ENCODE measurements at places on chromosomes 12 and 14.

- DNase-seq: no peak
These were observed 1.4 kb downstream of the BCL11B start for GRCh38 chr14:99270458-99271220.

DNA sequence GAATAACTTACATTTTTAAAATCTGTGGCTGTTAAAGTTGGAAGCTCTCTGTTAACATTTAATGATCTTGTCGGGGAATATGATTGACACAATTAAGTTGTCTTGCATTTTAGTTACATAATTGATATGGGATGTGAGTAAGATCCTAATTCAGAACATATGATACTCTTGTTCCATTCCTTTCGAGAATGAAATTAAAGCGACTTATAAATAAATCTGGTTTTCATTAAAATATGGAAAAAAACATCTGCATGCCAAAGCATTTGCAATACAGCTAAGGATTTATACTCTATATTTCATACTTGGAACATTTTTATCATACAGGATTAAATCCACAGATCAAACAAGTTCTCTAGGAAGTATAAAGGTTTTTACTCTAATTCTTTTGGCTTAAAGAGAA is 52.0 kb downstream of the SLC38A6 start:
- DNase-seq: no peak

GRCh38 chr12:119593578-119594398 is at the start of gene TMEM233:
Gene TMEM233, plus strand, starts transcription at chr12:119593774. Its CDS starts 75 bp downstream, at chr12:119593849.
- peak; percentile 22 for DNase-seq

DNA sequence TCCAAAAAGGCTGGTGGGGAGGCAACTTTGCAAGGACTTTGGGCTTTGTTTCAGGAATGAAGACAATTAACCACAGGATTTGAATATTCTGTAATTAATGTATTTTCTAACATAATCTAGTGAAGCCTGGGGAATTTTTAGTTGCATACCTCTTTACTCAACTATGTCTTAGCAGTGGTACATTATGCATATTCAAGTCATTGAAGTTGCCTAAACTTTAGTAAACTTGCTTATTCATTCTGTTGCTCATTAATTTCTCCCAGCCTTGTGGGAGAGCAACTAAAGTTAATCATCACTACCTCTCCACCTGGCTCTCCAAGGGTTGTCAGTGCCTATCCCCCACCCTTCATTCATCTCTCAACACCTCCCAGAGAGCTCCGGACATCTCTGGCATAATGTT is 54.2 kb downstream of the IFNG-AS1 start:
- no peak for DNase-seq

DNA sequence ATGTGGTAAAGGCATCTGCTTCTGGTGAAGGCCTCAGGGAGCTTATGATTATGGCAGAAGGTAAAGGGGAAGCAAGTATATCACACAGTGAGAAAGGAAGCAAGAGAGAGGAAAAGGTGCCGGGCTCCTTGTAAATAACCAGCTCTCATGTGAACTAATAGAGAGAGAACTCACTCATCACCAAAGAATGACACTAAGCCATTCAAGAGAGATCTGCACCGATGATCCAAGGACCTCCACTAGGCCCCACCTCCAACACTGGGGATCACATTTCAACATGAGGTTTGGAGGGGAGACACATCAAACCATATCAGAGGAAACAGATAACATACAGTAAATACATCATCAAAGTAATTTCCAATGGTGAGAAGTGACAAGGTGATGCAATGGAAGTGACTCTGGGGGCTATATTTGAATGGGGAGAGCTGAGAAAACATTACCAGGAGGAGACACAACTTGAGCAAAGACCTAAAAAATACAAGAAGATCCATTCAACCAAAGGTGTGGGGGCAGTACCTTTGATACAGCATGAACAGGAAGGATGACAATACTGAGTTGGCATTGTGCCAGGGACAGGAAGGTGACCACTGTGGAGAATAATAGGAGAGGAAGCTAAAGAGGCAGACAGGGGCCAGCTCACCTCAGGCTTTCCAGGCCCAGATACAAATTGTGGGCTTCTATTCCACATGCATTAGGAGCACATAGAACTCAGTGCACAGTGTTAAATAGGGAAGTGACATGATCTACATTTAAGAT is 134.4 kb upstream of the GRIP1 start:
- DNase-seq: no peak

- DNase-seq: no peak
These were observed 2.6 kb downstream of the YAF2 start for GRCh38 chr12:42235426-42235825.

GRCh38 chr12:95593266-95593871 is 42.1 kb upstream of the USP44 start:
- DNase-seq: no peak

DNA sequence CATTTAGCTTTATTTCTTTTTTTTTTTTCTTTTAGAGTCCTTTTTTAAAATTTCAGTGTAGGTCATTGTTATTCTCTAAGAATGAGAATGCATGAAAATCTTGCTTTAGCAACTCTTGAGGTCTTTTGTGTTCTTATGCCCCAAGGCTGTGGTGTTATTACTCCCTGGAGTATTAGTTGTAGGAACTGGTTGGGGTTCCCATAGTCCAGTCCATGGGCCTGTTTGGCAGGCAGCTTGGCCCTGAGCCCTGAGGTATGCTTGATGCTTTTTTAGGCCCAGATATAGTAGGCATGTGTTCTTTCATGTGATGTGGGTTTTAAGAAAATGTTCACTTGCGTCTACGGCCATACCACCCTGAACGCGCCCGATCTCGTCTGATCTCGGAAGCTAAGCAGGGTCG is 1.6 kb downstream of the FAM234B start:
- no peak for DNase-seq

GRCh38 chr14:68986926-68987652 is 8.0 kb upstream of the ACTN1 start:
- DNase-seq: no peak

GRCh38 chr14:75090353-75090752 is 20.9 kb downstream of the ZC2HC1C start:
- no peak for DNase-seq

GRCh38 chr12:54497883-54498282 is 331 bp downstream of the NCKAP1L start:
- no peak for DNase-seq

- DNase-seq: no peak
These were observed 414.3 kb downstream of the TMEM121 start for GRCh38 chr14:105940534-105941225.

DNA sequence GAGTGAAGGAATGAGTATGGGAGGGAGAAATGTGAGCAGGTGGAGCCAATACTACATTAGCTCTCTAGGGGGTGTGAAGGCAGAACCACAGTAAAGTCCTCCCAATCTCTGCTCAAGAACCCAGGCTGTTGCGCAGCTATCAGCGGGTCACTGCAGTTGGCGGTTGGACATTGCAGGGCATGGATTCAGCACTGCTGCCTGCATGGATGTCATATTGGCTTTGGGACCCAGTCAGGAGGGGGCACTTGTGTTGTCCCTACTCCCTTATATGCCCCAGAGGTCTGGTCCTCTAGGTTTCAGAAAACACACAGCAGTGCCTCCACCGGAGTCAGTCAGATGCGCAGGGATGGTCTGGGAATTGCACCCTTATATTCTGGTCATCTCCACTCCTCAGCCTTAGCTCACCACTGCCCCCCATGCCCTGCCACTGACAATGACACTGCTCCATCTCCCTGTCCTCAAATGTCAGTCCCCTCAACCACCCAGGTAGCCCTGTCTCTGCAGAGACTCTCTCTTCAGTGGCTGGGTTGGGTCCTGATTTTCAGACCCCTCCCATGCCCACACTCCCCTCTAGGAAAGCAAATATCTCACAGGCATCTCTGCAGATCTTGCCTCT is 9.6 kb downstream of the ZDHHC22 start:
- DNase-seq: no peak

DNA sequence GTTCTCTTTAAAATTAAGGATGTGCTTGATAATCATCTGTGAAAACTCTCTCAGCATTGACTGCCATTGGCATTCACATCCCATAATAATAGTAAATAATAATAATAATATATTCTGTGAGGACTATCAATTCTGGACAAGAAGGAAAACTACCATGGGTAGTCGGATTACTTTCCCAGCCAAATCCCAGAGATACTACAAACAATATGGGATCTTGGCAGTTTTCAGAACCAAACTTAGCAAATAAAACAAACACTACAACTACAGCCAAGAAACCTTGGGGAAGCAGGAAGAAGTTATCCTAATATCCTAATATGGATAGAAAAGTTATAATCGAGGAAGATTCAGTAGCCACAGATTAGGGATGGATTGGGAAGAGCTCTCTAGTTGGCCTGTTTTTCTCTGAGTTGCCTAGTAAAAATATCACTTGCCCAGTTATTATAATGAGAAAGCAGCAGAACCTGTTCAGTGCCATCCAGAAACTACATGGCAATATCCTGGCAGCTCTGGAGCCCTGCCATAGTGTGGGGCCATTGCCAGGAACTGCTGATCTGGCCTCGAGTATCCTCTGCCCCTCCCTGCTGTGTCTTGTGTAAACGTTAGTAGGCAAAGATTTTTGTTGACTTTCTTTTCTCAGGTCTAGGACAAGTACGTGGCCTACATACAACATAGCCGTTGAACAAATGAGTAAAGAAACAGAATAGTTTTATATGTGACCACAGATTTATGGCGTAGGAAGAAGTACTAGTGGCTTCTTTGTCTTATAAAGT is 193.5 kb downstream of the SLC2A13 start:
- DNase-seq: no peak

DNA sequence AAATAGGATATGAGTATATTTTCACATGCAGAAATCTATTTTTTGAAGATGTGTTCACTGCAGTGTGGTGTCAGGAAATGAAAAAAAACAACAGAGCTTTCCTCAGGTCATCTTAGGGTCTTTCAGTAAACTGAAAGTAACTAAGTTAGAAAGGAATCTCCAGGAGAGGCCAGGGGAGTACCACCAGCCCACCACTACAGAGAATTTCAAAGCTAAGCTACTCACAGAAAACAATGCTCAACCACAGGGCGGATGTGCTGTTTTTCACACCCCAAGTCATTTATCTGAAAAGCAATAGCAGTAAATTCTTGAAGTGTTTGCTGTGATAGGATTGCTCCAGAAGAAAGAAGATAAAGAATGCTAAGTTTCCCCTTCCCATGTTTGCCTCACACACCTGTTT is 79.0 kb downstream of the IFNG start:
- no peak for DNase-seq

GRCh38 chr12:109597795-109598427 is 24.3 kb downstream of the MVK start:
- DNase-seq: peak; percentile 95

GRCh38 chr14:103045371-103045869 is 11.9 kb downstream of the CDC42BPB start:
- DNase-seq: no peak

GRCh38 chr14:29215853-29216252 is 449.3 kb downstream of the FOXG1 start:
- no peak for DNase-seq

DNA sequence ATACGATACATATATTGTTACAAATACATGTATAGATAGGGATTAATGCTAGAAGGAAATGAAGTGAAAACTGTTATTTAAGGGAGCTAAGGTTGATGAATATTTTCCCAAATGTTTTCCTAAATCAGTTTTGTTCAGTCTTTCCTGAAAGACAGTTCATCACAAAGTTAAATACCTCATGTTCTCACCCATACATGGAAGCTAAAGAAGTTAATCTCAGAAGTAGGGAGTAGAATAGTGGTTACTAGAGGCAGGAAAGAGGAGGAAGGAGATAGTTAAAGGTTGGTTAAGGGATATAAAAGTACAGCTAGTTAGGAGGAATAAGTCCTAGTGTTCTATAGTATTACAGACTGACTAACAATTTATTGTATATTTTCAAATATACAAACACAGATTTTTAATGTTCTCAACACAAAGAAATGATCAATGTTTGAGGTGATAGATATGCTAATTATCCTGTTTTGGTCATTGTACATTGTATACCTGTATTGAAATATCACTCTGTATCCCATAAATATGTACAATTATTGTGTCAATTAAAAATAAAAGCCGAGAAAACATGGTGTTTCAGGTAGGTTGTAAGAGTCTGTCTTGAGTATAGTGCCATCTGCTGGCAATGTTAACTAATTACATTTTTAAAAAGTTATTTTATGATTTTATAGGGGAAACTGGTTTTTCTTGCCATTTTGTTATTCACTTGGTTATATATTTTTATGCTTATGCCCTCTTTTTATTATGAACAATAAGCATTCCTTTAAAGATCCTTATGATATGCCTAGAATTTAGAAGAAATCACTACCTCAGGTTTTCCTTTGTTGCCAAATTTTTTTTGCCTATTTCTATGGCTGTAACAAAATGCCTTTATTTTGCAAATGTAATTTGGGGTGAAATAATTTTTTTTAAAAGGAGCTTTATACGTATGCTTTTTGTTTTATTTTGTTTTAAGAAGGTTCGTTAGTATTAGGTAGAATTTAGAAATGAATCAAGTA is 26.9 kb downstream of the ZDHHC17 start:
- DNase-seq: no peak

DNA sequence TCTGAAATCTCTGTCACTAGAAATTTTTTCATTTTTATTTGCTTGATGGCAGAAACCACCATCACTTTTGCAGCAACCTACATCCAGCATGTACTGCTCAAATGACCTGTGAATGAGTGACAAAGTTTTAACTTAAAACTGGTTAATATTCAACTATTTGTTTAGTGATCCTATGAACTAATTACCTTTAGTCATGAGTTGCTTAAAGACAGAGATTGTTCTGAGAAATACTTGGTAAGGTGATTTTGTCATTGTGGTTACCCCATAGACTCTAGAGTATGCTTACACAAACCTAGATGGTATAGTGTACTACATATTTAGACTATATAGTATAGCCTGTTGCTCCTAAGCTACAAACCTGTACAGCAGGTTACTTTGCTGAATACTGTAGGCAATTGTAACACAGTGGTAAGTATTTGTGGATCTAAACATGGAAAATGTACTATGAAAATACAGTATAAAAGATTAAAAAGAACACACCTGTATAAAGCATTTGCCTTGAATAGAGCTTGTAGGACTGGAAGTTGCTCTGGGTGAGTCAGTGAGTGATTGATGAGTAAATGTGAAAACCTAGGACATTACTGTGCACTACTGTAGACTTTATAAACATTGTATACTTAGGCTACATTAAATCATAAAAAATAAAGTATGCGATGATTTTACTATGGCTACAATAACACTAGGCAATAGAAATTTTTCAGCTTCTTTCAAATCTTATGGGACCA is 256.6 kb upstream of the PPFIA2 start:
- DNase-seq: no peak

GRCh38 chr14:95404583-95404982 is 84.9 kb upstream of the CLMN start:
- DNase-seq: no peak

- DNase-seq: no peak
These were observed 13.7 kb upstream of the CLEC4D start for GRCh38 chr12:8499616-8500015.

- DNase-seq: peak; percentile 87
These were observed 128.0 kb downstream of the RFLNA start for GRCh38 chr12:124422570-124423523.

All from WERI-Rb-1 (cell line).